AG08396 (cell line): ENCODE measurements at places on chromosomes 4 and X.

GRCh38 chr4:130044788-130045531 is 949.0 kb downstream of the C4orf33 start:
- no peak for DNase-seq

GRCh38 chrX:50002067-50002714 is 79.8 kb downstream of the CLCN5 start:
- no peak for DNase-seq

DNA sequence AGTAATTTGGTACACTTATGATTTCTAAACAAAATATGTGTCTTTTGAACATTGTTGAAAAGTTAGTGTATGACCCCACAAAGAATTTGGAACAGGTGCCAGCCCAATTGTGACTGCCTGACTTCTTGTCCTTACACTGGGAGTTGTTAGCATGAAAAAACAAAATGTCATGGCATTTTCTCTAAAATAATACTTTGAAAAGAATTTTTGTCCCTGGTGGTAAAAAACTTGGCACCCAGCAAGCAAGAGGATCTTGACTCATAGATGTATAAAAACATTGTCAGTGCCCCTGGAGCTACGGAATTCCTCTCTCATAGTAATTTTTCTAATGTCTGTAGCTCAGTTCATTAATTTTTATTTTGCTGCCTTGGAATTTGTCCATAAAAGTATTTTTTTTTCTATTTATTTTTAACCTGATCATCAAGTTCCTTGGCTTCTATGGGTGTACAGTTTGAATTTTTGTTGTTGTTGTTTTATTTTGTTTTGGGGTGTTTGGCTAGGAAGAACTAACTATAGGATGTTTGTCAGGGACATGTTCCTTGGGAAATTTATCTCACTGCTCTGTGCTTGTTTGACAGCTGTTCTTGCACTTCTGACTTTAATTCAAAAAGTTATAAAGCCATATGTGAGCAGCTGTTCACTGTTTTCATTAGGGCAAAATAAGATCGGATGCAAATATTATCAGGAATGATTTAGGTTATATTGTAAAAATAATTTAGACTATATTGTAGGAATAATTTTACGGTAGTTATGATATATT is 95.4 kb upstream of the NUDT6 start:
- peak; percentile 58 for DNase-seq

DNA sequence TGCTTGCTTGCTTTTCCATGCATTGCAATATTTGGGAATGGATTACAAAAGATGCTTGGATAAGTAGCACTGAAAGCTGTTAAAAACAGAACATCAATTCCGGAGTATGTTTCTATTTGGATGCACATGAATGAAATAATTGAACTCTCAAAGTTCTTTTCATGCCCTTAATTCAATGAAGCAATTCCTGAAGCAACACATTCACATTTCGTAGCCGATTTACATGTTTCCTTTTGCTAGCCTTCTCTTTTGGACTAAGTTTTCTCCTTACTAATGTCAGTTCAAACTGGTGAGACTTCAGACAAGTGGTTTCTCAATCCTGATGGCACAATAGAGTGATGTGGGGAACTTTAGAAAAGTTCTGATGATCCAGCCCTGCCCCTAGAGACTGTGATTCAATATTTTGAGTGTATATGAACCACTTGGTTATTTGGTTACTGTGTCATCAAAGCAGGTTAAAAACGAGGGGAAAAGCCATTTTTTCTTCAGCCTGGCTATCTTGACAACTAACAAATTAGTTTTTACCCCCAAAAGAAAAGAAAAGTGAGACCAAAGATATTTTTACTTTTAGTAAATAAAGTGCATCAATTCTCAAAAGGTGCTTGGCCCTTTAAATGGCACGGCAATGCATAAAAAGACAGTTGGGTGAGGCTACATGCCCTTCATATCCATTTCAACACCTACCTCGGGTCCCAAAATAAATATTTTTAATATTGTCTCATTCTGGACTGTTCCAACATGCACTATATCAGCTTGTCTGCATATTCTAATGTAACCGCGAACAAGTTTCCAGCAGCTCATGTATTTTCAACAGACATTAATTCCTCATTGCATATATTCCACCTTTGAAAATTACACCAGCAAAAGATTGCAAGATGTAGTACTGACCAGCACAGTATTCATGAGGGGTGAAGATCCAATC is 90.1 kb upstream of the RPL34 start:
- DNase-seq = no peak

DNA sequence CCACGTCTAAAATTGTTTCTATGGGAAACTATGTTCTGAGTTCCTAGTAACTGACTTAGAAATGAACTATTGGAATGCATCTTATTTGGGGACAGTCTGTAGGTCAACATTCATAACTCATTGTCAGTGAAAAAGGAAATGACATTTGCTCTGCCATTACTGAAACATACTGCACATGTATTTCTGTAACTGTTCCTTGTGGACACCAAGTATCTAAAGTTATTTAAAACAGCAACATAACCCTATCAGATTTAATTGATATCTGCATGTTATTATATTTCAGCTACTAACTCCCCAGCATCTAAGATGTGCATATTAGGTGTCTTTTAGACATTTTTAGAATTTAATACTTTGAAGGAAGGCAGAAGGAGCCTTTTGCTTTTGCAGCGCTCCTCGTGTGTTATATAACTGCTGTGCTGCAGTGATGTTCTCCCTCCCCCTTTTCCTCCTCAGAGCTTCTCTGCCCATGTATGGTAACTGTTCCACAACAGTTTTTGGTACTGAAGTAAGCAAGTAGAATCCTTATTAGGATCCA is 37.2 kb upstream of the TMEM131L start:
- DNase-seq = no peak
